ENCODE measurements at places on chromosomes 7 and 10. TPM values are rescaled to one million over a fixed set of nuclear protein-coding genes. Genes with fewer than 3 reads are reported as not detected.

RPEL1 gene
- not detected for total RNA-seq

DNA sequence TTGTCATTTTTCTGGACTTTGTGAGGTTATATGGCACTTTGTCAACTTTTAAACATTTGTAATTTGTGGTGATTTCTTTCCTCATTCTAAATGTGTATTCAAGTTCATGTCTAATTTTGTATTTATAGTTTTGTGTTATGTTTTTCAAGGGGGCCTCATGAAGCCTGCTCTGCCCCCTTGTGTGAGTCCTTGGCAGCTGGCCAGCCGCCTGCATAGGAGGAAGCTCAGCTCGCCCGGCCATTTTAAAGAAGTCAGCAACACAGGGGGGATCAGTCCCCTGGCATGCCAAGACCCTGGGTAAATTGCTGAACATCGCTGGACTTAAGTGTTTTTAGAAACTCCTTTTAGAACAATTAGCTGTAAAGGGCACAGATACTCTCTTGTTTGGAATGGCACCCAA, 123.0 kb downstream of the ANLN start:
- no peak overlapping the region for H3K4me3 ChIP-seq
- no peaks in the 10 kb centered on the region for H3K27me3 ChIP-seq
- H3K27ac ChIP-seq: peak overlapping the region; percentile 78
- H3K36me3 ChIP-seq: no peaks in the 10 kb centered on the region

PRKCQ gene
- total RNA-seq: 2.4 TPM

- H3K27ac ChIP-seq: peak overlapping the region; percentile 43
- no peak overlapping the region for H3K4me3 ChIP-seq
- peaks cover 61% of the 10 kb centered on the region for H3K4me1 ChIP-seq
- no peaks in the 10 kb centered on the region for H3K36me3 ChIP-seq
- no peaks in the 10 kb centered on the region for H3K27me3 ChIP-seq
Measured at GRCh38 chr7:151432658-151433521, 7.1 kb downstream of the CRYGN start.

GRCh38 chr7:91288208-91288824, 24.1 kb downstream of the FZD1 start:
- no peak overlapping the region for H3K27ac ChIP-seq
- H3K4me3 ChIP-seq: no peak overlapping the region
- H3K4me1 ChIP-seq: peaks cover 22% of the 10 kb centered on the region
- H3K36me3 ChIP-seq: no peaks in the 10 kb centered on the region

- no peak for DNase-seq
- peak overlapping the region; percentile 60 for H3K27ac ChIP-seq
- H3K4me3 ChIP-seq: no peak overlapping the region
- no peaks in the 10 kb centered on the region for H3K27me3 ChIP-seq
Measured at GRCh38 chr7:46205478-46205877, 284.4 kb upstream of the IGFBP3 start.

TCF7L2 gene
- total RNA-seq: 78.0 TPM

DNA sequence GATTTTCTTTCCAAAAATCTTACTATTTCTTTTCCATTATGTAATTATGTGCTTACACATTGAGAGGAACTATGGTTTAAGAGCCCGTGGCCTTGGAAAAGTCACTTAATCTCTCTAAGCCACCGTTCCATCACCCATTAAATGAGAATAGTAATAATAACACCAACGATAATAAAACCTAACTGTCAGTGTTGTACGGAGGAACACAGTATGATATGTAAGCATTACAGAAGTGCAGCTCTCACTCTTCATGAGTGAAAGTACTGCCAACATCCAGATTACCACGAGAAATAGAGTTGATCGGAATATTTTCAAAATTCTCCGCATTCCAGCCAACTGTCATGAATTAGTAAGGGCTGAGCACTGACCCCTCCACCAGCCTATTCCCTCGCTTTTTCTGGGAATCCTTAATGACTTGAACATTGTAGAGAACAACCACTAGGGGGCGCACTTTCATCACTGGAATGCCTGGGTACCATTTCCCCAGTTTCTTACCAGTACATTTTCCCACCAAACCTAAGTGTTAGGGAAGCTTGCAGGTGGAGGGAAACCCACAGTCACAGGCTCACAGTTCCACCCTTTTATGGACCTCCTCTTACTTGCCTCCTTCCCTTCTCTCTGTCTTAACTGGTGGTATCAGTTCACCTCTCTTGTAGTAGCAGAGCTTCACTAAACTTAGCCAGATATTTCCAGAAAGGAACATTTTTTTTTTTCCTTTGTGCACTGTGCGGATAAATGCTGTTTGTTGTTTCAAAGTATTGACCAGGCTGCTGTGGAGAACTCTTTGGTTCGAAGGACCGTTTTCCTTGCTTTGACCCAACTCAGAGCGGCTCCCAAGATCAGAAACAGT, 27.8 kb downstream of the NKX2-3 start:
- no peaks in the 10 kb centered on the region for H3K4me1 ChIP-seq
- H3K27ac ChIP-seq: no peak overlapping the region
- no peak overlapping the region for H3K4me3 ChIP-seq
- peaks cover 57% of the 10 kb centered on the region for H3K27me3 ChIP-seq
- no peaks in the 10 kb centered on the region for H3K36me3 ChIP-seq
- DNase-seq: peak; percentile 55

GRCh38 chr7:30968294-30968693, 4.5 kb downstream of the GHRHR start:
- H3K4me3 ChIP-seq: no peak overlapping the region
- no peak overlapping the region for H3K27ac ChIP-seq

OPN4 gene
- not detected for total RNA-seq

- DNase-seq: no peak
- H3K27ac ChIP-seq: no peak overlapping the region
- no peaks in the 10 kb centered on the region for H3K27me3 ChIP-seq
Measured at GRCh38 chr10:69413221-69413865, 3.4 kb downstream of the TACR2 start.

- no peak for DNase-seq
- H3K27ac ChIP-seq: peak overlapping the region; percentile 100
- no peaks in the 10 kb centered on the region for H3K27me3 ChIP-seq
- H3K4me3 ChIP-seq: peak overlapping the region; percentile 96
- peaks cover 3% of the 10 kb centered on the region for H3K36me3 ChIP-seq
- H3K4me1 ChIP-seq: peaks cover 30% of the 10 kb centered on the region
Measured at GRCh38 chr7:139360948-139361307, 1.2 kb downstream of the LUC7L2 start.

DNA sequence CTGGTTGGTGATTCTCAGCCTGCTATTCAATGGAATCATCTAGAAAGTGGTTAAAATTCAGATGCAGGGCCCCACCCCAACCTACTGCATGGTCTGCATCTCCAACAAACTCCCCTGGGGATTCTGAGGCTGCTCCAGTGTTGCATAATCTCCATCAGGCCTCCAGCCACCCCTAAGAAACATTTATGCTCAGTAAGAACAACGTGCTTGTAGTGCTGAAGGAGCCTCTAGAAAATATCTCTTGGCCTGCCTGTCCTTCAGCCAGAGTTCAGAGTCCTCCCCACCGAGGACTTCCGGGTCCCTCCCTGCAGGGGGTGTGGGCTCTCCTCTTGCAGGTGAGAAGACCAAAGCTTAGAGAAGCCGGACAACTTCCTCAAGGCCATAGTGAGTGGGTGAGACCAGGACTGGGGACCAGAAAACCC, 159.8 kb downstream of the SH3PXD2A start:
- no peaks in the 10 kb centered on the region for H3K36me3 ChIP-seq
- no peak for DNase-seq
- peaks cover 18% of the 10 kb centered on the region for H3K27me3 ChIP-seq
- no peak overlapping the region for H3K4me3 ChIP-seq
- H3K27ac ChIP-seq: no peak overlapping the region
